ENCODE measurements at places on chromosomes 2 and 18.

GRCh38 chr18:43661570-43661969 is 384.3 kb upstream of the SYT4 start:
- DNase-seq = peak; percentile 75

- DNase-seq = no peak
These were observed 39.1 kb downstream of the TMEM163 start for GRCh38 chr2:134679745-134680144.

DNA sequence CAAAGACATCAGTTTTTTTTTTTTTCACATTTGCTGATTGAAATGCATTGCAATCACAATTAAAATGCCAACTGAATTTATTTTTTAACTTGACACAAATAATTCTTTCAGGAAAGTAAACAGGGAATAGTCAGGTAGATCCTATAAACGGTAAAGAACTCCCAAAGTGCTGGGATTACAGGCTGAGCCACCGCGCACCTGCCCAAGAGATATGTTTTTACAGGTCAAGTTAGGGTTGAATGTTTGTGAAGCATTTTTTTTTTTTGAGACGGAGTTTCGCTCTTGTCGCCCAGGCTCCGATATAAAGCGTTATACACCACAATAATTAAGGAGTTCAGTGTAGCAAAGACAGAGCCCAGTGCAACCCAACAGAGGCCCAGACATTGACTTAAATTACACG is 15.1 kb downstream of the ITM2C start:
- no peak for DNase-seq

- no peak for DNase-seq
These were observed 39.8 kb upstream of the SMIM21 start for GRCh38 chr18:75467281-75467795.

GRCh38 chr2:237874585-237875161 is 15.2 kb downstream of the RAMP1 start:
- DNase-seq = no peak

- no peak for DNase-seq
These were observed 58.2 kb upstream of the FZD7 start for GRCh38 chr2:201975434-201975833.

DNA sequence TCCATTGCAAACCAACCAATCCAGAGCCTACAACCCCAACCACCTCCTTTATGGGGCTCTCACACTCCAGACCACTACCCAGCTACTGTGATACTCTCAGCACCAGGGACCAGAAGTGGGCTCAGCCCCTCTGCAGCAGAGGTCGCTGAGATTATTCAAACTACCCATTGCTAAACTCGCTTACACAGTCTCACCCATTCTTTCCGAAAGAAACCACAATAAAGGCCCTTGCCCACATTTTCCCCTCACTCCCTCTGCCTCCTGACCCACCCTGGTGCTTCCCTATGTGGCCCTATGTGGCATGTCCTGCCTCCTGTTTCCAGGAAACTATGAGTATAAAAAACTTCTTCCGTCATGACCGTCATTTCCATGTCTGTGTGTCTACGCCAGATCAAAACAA is 10.7 kb downstream of the TEX51 start:
- no peak for DNase-seq

GRCh38 chr2:29587402-29588190 is 333.8 kb downstream of the ALK start:
- DNase-seq = no peak

DNA sequence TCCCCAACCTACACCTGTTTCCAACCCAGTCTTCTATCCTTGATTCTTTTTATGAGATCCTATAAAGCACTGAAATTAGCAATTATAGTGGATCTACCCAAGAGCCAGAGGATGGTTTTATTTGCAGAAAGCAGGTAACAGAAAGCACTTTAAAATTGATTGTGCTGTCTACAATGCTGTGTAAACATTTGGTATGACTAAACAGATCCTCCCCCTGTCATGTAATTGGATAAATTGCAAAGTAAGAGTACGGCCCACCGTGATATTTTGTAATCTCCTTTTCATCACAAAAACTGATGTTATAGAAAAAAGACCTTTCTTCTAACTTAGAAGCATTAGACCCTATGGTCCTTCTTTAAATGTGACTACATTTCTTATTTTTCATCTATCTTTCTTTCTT is 11.3 kb upstream of the PPP3R1 start:
- peak; percentile 84 for DNase-seq

DNA sequence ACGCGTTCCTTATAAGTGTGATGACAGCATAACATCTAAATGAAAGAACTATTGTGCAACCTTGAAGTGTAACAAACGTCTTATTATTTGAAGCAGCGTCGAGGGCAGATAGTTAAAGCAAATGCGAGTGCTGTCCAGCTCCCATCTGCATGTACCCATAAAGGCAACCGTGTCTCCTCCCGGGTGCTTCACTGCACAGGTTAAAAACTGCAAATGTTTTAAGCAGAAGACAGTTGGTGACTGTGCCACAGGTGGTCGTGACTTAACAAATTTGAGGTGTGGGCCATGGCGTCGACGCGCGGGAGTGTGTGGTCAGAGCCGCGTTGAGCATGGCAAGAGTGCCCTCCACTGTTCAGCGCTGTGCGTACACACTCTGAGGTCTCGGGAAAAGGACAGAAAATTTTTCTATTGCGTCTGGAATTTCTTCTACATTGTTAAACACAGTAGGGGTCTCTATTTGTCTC is 6.4 kb downstream of the SALL3 start:
- peak; percentile 26 for DNase-seq

DNA sequence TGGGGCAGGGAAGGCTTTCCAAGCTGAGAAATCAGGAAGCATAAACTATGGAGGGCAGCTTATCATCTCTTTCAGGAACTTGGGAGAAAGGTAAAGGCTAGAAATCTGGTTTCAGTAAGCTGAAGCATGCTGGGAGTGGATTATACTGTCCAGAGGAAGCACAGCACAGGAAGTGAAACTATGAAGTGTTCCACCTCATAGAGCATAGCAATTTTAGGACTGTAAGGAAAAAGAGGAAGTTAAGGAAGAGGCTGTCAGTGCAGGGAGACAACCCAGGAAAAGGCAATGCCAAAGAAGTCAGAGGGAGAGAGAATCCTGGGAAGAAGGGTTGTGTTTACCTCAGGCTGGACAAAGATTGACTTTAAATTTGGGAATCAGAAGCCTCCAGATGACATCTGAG is 51.9 kb downstream of the EFEMP1 start:
- DNase-seq = no peak

DNA sequence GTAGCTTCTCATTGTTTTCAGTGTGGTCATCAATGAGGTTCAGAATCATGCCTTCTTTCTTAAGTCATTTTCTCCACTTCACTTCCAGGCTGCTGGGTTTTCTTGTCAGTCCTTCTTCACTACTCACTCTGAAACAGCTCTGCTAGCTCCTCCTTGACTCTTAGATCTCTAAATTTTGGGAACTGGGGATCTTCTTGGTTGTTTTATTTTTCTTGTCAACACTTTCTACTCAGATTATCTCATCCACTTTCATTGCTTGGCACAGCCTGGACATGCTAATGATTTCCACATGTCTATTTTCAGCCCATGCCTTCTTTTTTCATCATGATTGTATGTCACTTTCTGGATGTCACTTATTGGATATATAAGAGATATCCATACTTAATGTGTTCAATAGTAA is 517.8 kb upstream of the DSEL start:
- no peak for DNase-seq

DNA sequence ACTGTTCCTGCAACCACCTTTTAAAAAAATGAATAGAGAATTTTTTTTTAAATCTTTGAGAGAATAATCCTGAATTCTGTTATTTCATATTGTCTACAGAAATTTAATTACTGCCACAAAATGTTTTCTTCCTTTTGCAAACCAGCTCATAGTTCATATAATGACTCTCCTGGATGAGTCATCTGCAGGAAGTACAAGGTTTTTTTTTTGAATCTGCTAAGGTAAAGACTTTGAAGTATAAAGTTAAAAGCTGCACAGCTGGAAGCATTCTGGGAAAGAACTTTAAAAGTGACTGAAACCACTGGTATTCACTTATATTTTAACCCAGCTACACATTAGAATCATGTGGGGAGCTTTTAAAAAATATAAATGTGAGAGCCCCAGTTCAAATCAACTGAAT is 25.4 kb downstream of the SESTD1 start:
- no peak for DNase-seq

- DNase-seq = no peak
These were observed 110.3 kb downstream of the SP3 start for GRCh38 chr2:173854840-173855239.

GRCh38 chr2:118942031-118942430 is at the start of gene MARCO:
Gene MARCO (plus strand): TSS chr2:118942194. CDS start chr2:118942301, 107 bp downstream.
- no peak for DNase-seq

GRCh38 chr2:218130377-218130776 is 4.5 kb downstream of the CXCR2 start:
- DNase-seq = no peak

DNA sequence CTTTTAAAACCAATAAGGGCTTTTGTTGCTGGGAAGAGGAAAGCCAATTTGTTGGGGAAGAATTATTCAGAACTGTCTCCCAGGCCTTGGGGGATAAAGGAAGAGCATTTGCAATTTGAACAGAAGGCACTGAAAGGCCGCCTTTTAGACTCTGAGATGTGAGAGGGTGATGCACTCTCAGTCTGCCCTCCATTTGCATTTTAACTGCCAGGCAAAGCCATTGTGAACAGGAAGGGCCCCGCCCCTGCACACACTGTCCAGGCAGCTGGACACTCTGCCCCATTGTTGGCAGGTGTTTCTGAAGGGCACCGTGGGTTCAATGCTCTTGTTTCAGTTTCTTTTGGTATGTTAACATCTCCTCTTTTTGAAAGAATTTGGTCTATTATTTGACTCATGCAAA is 169.5 kb upstream of the COPS8 start:
- DNase-seq = peak; percentile 17

DNA sequence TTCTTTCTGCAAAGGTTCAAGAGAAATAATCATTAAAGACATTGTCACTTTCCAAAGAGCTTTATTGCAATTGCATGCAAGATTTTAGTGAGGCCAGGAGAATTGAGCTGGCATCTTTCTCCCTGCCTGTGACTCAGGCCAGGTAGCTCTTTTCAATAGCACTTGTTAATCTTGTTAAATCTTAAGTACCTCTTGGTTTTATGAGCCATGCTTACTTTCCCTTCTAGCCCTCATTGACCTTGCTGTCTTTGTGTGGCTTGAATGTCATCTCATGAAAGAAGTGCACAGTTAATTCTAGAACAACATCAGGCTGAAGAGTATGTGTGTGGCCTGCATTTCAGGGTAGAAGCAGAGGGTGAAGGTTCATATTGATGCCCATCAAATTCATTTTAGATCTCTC is 14.8 kb upstream of the LGALSL start:
- DNase-seq = peak; percentile 93

DNA sequence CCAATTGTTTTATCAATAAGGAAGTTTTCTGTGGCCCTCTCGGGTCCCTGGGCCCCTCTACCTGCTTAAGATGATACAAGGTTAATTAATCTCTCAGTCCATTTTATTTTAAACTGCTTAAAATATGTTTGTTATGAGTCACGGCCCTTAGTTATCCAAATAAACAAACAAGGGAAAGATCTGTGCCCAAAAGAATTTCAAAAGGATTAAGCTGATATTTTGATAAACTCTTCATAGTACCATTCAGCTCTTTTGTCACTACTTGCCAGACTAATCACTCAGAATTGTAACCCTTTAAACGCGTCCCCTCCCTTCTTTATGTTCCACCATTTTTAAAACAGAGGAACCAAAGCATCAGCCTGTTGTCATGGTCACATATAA is 144.7 kb upstream of the STK17B start:
- no peak for DNase-seq

GRCh38 chr2:151878655-151879563 is 50.7 kb upstream of the ARL5A start:
- no peak for DNase-seq

GRCh38 chr18:62610701-62611411 is 88.0 kb downstream of the ZCCHC2 start:
- peak; percentile 76 for DNase-seq

GRCh38 chr2:23384551-23385343 is at the start of gene KLHL29:
Gene KLHL29 (plus strand): TSS chr2:23385179. CDS start chr2:23562197, 177,018 bp downstream.
- DNase-seq = peak; percentile 37

- no peak for DNase-seq
These were observed 15.6 kb downstream of the ILKAP start for GRCh38 chr2:238187618-238188548.

GRCh38 chr18:13232971-13233786 is 14.6 kb downstream of the LDLRAD4 start:
- DNase-seq = peak; percentile 63

DNA sequence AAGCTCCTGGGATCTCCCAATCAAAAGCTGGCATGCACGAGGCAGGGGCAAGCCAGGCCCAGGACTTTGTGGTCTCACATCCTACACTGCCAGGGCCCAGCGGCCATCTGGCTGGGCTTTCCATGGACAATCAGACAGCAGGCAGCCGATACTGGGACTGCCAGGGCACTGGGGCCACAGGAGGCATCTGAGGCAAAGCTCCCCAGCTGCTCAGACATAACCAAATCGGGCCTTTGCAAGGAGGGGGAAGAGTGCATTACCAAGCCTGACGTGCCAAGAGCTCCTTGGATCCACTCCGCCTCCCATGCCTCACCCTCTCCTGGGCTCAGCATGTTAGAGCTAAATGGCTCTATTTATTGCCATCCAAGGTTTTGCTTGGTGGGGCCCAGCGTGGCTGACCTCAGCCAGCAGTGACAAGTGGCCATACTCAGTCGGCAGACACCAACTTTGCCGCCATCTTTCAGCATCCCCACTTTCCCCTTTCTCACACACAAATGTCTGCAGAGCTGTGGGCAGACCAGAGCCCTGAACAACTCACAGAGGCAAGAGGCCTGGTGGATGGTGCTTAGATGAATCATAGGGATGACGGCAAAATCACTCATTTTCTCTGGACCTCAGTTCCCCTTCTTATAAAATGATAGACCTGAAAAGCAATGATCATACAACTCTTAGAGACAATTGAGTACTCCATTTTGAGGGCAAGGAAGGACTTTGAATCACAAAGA is 200.8 kb downstream of the TTC32 start:
- DNase-seq = no peak

DNA sequence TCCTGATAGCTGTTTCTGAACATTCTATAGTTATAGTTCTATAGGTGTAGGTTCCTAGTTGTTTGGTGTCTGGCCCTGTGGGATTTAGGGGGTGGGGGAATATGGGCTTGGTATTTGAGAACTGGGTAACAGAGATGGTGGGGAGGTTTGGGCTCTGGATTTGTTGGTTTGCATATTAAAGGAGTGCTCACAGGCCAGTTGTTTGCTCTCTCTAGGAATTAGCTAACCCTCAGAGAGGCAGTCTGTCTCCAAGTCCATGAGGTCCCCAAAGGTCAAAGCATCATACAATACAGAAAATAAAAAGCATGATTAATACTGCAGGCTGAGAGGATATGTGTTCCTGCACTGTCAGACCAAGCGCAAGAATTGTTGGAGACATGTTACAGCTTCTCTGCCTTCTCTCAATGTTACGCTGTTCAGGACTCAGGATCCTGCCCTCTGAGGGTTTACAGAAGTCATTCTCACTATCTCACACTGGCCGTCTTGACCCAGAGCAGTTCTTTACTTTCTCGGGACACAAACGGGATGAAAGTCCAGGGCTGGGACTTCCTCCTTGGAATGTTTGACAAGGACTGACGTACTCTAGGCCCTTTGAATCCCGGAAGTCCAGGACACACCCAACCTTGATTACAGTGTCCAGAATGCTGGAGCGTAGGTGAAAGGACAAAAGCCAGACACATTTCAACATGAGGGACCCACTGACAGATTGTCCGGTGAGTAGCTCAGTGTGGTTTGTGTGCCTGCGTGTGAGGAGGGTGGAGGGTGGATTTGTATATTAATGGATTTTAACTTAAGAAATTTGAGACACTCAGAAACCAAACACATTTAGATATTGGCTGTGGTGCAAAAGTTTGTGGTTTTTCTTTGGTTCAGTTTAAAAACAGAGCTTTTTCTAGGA is at the start of gene NOSTRIN:
Gene NOSTRIN, plus strand, starts transcription at position 677 of the 898 bp plus-strand sequence. Its CDS starts 10 bp downstream, at position 687.
- DNase-seq = no peak

Data from NCI-H1417 (cell line).